Fibroblast of skin of abdomen (primary cell): ENCODE measurements at places on chromosomes 4 and X.

GRCh38 chrX:10533696-10534365 lies 86.6 kb downstream of the MID1 start:
- DNase-seq: no peak

GRCh38 chr4:53455766-53456165 lies 78.3 kb downstream of the FIP1L1 start:
- no peak for DNase-seq

- DNase-seq: no peak
These were observed 1999.1 kb upstream of the ADGRL3 start for GRCh38 chr4:59200992-59201391.

DNA sequence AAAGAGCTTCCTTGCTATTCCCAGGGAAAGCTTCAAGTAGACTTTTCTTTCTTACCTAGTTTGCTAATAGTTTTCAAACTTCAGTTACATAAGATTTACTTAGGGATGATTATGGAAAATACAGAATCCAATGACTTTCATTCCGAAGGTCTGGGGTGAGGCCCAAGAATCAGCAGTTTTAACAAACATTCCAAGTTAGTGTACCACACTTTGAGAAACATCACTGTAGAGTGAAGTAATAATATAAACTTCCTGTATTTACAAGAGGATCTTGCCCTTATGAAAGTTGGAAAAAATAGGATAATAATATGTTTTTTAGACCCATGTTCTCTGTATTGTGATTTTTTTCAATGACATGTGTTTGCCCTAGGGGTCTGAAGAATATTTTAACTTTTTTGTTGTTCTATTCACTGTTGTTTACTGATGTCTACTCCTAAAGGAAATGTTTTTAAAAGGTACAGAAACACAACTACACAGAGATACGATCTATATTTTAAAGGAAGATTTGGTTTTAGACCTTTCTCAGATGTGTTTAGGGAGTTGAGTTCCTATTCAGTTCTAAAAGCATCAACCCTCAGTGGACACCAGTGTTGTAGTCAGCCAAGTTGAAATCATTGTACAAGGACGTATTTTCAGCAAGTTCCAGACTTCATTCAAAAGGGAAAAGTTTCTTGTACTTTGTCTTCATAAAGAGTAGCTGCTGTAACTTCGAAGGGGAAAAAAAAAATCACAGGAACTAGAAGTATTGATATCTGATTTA lies 295.8 kb upstream of the SLC7A11 start:
- DNase-seq: no peak

- no peak for DNase-seq
These were observed 20.5 kb downstream of the SEPTIN6 start for GRCh38 chrX:119672426-119672825.

- DNase-seq: no peak
These were observed 52.8 kb upstream of the CD99 start for GRCh38 chrX:2638279-2638678.

DNA sequence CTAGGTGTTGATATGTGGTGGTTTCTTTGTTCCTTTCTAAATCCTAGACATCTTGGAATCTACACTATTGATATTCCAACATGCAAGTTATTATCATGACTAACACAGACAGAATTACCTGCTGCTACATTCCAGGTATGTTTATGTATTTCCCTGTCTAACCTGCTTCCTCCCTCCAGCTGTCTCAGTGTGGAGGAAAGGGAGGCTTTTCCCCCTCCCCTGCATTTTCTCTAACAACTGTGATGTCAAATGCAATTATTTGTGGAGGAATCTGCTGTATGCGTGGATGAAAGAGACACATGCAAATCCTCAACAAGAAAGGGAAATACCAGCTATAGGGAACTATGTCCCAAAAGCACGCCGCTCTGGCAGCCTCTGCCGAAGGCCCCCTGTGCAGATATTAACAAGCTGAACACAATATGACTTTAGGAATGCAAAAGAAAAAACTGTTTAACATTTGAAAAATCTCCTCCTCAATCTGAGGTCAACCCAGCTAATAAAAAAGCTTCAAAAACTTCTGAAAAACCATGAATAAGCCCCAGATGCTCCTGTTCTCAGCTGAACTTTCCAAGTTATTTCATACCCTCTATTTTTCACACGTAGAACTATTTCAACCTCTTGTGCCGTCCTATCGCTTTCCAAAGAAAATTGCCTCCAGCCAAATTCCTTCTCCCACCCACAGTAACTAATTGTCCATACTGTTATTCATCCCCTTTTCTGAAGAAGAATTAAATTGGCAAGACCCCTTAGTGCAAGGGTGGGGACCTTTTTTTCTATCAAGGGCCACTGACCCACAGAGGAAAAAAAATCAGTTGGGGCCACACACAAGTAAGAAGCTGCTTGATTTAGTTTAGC lies 225.1 kb upstream of the GPC4 start:
- DNase-seq: peak; percentile 84

GRCh38 chr4:53852343-53852742 lies 212.1 kb downstream of the CHIC2 start:
- DNase-seq: peak; percentile 72

- no peak for DNase-seq
These were observed 20.0 kb upstream of the NPNT start for GRCh38 chr4:105875233-105875632.

- DNase-seq: no peak
These were observed 48.6 kb upstream of the AP1S2 start for GRCh38 chrX:15903186-15903681.

- no peak for DNase-seq
These were observed 444.7 kb downstream of the PCDH10 start for GRCh38 chr4:133593764-133594163.

DNA sequence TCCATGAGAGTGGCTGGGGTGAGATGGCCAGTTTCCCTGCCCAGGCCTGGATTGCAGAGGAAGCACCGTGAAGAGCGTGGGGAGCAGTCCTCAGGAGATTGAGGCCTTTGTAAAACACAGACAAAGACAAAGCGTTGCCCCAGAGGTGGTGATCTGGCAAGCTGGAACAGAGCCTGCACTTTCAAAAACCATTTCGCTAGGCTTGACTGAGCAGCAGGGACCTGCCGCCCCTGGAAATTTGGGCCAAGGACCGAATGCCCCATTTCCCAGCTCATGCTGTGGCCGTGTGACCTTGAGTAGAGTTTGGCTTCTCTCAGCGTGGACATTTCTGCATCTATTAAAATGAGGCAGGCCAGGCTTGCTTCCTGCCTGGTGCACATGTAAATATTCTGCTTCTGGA lies 381.4 kb downstream of the BCOR start:
- no peak for DNase-seq

GRCh38 chr4:54695788-54696187 lies 38.0 kb downstream of the KIT start:
- DNase-seq: peak; percentile 5

- DNase-seq: peak; percentile 86
These were observed 86.8 kb upstream of the ETNPPL start for GRCh38 chr4:108849611-108850168.

DNA sequence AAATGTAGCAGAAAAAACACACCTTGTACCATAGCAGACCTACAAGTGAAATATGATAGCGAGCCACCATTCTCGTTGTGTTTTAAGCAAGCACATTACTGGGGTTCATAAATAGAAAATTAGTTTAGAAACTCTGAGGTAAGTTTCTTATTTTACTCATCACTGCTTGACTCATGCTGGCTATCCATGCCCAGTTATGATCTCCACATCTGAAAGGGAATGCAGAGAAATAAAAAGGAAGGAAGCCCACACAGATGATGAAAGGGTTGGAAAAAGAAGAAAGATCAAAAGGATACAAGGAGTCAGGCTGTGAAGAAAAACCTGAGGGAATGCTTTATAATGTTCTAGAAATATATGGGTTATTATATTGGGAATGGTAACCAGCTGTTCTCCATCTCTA lies 54.5 kb downstream of the CAMK2D start:
- peak; percentile 56 for DNase-seq

- DNase-seq: peak; percentile 5
These were observed 141.5 kb downstream of the RPS6KA6 start for GRCh38 chrX:84046403-84046984.

DNA sequence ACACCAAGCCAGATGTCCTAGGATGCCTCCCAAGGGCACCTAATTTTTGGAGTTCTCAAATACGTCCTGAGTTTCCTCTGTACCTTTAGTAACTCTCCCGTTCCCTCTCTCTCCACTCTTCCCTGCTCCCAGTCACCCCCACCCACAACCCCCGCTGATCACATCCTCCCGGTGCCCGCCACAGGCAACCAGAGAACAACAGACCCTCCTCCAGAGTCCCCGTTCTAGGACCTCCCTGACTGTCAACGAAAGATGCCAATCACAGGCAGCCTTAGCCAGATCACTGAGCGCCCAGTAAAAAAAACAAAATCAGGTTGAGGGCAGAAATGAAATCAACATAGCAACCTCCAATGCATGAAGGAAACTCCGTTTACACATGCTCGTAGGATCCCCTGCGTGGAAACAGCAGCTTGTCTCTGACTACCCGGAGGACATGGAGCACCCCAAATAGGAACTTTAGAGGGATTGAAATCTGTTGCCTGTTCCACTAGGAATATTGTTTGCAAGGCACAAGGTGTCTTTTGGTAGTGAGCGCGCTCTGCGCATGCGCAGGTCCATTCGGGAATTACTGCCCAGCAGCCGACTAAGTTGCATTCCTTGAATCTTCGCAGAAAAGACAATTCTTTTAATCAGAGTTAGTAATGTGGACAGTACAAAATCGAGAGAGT lies at the start of gene GABRB1:
TSS of gene GABRB1 (plus strand) at position 557 of the 668 bp plus-strand sequence.
- peak; percentile 34 for DNase-seq

GRCh38 chrX:41350150-41350975 lies 16.4 kb downstream of the DDX3X start:
- no peak for DNase-seq

- peak; percentile 2 for DNase-seq
These were observed 387.5 kb upstream of the GRID2 start for GRCh38 chr4:91916219-91916618.

- DNase-seq: peak; percentile 1
These were observed 587.7 kb downstream of the GLUD2 start for GRCh38 chrX:121635141-121635540.

GRCh38 chrX:115297189-115297588 lies 7.7 kb downstream of the LUZP4 start:
- no peak for DNase-seq

DNA sequence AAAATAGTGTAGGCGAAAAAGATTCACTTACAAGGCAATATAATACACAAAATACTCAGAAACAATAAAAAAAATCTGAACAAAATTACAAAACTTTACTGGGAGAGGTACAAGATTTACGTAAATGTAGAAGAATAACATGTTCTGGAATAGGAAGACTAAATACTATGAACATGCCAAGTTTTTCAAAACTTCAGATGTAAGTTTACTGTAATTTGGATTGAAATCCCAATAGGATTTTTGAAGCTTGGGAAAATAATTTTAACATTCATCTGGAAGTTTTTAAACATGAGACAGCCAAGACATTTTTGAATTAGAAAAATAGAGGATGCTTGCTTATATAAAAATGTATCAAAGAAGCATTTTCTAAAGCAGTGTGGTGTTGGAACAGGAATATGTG lies 30.5 kb upstream of the CT83 start:
- DNase-seq: no peak

- no peak for DNase-seq
These were observed 30.1 kb upstream of the SPARCL1 start for GRCh38 chr4:87559090-87559837.

- no peak for DNase-seq
These were observed 22.0 kb downstream of the CCNQ start for GRCh38 chrX:153576961-153577360.

DNA sequence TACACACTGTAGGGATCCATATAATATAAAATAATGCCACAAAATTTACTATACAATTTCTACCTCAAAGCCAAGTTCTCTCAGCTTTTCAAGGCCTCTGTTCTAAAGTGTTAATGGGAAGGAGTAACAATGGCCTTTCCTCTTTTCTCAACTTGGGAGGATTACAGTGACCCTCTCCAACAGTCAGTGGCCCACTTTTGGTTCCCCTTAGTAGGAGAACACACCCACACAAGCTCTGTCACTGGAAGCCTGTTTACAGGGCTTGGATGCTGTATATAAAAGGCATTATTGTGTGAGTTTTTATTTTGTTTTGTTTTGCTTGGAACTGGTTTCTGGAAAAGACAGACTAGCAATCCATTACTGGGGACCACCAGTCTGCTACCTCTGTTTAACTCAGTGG lies 1.8 kb downstream of the ARHGEF6 start:
- DNase-seq: no peak

GRCh38 chrX:17527135-17527701 lies 152.2 kb downstream of the NHS start:
- no peak for DNase-seq

GRCh38 chr4:159608436-159608835 lies 505.6 kb downstream of the RAPGEF2 start:
- DNase-seq: peak; percentile 2

DNA sequence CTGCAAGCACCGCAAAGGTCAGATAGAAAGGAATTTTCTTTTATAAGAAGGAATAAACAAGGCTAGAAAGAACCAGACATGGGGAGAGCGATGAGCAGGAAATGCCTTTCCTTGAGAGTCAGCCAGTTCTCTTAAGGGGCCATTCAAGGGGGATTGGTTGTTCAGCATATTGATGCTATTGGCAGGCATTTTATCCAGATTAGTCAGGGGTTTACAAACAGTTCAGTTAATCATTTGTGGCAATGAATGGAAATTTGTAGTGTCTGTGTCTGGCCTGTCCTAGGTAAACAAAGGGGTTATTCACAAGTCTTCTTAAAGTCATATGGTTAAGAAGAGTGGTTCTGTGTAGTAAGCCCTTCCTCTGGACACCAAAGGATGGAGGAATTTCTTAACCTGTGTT lies 184.7 kb upstream of the FRMPD4 start:
- DNase-seq: peak; percentile 95

GRCh38 chr4:145417348-145418130 lies 64.1 kb upstream of the SMAD1 start:
- no peak for DNase-seq

DNA sequence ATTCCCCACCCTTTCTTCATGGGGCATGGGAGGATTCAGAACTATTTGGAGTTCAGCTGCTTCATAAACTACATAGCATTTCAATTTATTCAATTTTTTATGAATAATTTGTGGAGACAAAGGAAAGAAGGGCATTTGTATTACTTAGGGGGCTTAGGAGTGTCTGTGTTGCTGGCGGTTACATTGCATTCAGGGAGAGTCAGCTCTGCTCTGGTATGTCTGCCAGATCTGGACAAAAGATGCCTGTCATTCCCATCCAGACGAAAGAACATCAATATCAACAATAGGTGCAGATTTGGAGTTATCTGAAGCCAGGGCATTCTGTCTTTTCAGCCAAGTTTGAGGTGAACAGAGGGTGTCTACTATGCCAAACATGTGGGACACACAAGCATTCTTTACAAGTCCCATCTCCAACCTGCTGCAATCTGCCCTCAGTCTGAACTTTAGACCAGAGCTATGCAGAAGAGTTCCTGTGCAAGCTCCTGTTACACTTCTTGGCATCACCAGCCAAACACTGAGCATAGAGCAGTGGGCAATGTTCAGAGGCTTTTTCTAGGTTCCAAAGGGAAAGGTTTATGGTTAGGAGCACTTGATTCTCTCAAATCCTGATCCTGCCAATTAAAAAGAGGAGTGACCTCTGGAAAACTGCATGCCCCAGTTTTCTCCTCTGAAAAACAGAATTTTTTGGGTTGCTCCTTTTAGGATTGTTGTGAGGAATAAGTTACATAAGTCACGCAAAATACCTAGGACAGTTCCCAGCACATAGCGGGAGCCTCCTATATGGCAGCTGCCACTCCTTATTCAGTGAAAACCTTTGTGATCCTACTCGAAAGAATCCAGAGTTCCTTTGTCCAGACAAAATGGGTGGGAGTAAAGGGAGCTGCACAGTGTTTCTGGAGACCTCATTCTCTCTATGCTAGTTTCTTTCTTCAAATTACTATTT lies 719.5 kb upstream of the SLIT2 start:
- DNase-seq: peak; percentile 16

- no peak for DNase-seq
These were observed 664 bp downstream of the PRSS12 start for GRCh38 chr4:118351851-118352827.
